ENCODE measurements at places on chromosomes 7 and 10.

GRCh38 chr10:70362328-70362727 is 20.1 kb downstream of the LRRC20 start:
- DNase-seq: no peak

DNA sequence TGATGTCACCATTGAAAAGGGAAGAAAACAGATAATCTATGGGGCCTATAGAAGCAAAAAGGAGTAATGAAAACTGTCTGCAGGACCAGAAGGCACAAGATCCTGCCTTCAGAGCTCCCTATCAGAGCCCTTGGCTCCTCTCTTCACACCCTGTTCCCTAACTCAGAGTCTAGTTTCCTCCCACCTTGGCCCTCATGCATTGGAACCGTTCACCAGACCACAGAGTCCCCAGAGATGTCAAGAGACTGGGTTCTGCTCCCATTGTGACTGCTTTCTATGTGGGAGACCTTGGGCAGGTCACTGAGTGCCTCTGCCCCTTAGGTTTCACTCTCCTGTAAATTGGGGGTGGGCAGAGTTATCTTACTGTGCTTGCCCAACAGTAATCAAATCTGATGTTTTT is 80.1 kb upstream of the RPA3 start:
- no peak for DNase-seq

DNA sequence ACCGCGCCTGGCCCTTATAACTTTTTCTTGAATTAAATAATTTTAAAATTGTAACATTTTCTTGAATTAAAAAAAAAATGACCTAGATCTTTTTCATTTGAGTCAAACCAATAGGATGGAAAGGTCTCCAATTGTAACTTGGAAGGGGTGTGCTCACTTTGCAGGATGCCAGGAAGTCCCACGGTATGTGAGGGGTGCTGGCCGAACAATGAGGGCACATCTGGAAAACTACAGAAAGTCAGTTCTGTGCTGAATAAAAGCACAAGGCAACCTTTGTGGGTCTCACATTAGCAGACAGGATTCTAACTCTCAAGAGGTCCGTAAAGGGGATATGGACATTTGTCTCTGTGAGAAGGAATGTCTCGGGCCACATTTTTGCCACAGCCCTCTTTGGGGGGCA is 52.8 kb upstream of the PDLIM1 start:
- no peak for DNase-seq

DNA sequence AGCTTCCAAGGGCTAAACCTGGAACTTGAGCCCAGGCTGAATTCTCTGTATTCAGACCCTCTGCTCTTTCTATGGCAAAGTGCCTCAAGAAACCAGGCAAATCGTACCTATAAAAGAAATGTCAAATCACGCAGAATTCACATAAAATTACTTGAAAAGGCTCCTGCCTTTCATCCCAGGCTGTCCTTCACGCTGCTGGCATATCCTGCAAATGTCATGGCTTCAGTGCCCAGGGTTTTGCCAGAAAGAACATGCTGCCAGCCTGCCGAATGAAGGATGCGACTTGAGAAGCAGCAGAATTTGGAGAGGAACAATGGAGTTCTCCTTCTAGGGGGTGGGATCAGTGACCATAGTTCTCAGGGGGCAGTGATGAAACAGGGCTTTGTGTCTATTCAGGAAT is 602.5 kb upstream of the GALNT17 start:
- no peak for DNase-seq

GRCh38 chr10:132163278-132163765 is 23.4 kb upstream of the DPYSL4 start:
- DNase-seq: no peak

GRCh38 chr10:124493214-124493882 is 31.7 kb downstream of the LHPP start:
- no peak for DNase-seq

DNA sequence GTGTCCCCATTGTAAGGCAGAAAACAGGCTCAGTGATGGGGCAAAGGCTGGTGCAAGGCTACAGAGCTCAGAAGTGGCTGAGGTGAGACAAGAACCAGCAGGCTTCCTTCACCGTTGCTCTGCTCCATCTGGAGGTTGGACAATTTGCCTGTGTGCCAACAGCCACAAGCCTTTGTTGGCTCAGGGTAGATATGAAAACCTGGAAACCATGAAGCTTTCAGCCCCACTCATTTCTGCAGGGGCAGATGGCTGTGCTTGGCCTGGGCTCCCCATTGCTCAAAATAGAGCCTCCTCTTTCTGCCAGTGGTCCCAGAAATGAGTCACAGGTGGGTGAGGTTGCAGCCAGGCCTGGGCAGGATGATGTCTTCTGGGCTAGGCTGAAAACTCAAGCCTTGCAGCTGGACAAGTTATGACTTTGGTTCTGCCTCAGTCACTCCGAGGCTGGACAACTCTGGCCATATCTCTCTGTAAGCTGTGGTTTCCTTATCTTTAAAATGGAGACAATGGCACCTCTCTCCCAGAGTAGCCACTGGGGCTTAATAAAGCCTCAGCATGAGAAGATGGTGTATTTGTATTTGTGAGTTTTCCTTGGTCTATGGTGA is 12.2 kb upstream of the ZNF273 start:
- no peak for DNase-seq

DNA sequence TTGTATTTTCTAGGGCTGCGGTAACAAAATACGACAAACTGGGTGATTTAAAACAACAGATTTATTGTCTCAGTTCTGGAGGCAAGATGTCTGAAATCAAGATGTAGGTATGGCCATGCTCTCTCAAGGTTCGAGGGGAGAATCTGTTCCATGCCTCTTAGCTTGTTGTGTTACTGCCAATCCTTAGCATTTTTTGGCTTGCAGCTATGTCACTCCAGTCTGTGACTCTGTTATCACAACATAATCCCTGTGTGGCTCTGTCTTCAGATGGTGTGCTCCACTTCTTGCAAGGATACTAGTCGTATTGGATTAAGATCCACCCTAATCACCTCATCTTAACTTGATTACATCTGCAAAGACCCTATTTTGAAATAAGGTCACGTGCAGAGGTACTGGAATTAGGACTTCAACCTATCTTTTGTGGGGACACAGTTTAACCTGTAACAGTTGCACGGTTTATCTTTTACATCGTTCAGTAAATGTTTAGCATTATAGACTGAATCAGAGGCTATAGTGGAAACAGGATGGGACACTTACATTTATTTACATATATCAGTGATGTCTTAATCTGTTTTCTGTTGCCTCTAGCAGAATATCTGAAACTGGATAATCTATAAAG is 3.1 kb downstream of the C1GALT1 start:
- peak; percentile 24 for DNase-seq

GRCh38 chr10:100158044-100158805 is 27.6 kb downstream of the ERLIN1 start:
- no peak for DNase-seq

DNA sequence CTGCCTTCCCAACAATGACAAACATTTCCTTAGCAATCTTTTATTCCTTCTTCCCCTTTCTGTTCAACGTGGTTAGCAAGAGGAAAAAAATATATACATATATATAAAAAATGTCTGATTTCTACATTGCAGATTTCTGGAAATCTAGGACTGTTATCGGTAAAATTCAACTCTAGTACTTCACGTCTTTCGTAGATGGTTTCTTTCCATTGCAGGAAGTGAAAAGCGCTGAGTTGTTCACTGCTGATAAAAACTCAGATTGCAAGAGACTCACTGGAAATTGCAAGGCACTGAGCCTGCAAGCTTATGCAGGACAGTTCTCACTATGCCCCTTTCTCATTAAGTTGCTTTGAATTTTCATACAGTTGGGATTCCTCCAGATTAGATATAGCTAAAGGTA is 23.9 kb downstream of the KIN start:
- DNase-seq: peak; percentile 2

DNA sequence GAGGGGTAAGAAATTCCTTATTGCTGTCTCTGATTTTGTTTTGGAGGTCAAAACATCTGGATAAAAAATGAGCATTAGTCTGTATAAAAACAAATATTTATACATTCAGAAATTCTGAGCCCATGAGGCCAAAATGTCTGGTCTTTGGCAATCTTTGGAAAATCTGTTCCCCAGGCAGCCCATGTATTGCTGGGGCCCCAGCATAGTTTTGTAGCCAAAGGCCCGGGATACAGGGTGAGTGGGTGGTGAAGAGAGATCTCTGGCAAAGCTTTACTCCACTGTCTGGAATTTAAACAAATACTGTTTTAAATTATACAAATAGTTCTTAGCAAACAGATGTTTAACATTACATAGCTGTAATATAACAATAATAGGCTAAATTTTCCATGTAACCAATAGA is 134.7 kb upstream of the GALNT17 start:
- no peak for DNase-seq

GRCh38 chr10:24556750-24557742 is 166.6 kb downstream of the ARHGAP21 start:
- DNase-seq: peak; percentile 25

GRCh38 chr10:129057856-129058663 is 409.0 kb upstream of the MGMT start:
- DNase-seq: no peak

DNA sequence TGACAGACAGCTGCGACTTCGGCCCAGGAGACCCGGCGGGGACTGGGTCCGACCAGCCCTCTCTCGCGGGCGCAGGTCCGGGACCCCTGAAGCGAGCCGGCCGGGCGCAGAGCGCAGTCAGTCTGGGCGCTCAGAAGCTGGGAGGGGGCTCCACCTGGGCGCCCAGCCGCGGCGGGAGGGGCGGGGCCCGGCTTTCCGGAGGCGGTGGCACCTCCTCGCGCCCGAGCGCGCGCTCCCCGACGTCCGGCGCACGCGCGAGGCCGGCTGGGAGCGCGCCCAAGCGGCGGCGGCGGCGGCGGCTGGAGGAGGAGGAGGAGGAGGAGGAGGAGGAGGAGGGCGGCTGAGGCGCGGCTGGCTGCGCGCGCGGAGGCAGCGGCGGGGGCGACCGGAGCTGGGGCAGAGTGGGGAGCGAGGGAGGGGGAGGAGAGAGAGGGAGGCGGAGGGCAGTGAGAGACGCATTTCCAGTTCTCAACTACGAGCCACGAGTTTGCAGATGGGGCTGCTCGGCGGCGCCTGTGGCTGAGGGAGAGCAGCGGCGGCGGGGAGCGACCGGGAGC is at the start of gene PALS2:
PALS2 (plus strand) TSS at position 456 of the 557 bp plus-strand sequence. CDS start 50,216 bp downstream, outside the sequence.
- peak; percentile 59 for DNase-seq

GRCh38 chr10:77807706-77808105 is 118.8 kb downstream of the DLG5 start:
- DNase-seq: no peak

DNA sequence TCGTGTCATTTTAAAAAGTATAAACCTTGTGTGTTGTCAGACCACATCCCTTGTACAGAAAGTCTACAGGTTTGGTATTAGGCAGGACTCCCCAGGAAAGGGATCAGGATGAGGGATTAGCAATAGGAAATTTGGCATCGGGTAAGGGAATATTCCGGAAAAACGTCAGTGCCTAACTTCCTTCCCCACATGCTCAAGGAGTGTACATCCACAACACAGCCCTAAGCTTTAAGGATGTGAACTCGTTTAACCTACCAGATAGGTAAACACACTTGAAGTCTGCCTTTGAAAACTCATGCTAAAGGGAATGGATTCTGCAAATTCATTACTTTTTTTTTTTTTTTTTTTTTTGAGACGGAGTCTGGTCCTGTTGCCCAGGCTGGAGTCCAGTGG is 194.9 kb downstream of the SKIDA1 start:
- DNase-seq: peak; percentile 2

- DNase-seq: peak; percentile 14
Measured at GRCh38 chr10:107653832-107654287, 489.4 kb upstream of the SORCS1 start.

DNA sequence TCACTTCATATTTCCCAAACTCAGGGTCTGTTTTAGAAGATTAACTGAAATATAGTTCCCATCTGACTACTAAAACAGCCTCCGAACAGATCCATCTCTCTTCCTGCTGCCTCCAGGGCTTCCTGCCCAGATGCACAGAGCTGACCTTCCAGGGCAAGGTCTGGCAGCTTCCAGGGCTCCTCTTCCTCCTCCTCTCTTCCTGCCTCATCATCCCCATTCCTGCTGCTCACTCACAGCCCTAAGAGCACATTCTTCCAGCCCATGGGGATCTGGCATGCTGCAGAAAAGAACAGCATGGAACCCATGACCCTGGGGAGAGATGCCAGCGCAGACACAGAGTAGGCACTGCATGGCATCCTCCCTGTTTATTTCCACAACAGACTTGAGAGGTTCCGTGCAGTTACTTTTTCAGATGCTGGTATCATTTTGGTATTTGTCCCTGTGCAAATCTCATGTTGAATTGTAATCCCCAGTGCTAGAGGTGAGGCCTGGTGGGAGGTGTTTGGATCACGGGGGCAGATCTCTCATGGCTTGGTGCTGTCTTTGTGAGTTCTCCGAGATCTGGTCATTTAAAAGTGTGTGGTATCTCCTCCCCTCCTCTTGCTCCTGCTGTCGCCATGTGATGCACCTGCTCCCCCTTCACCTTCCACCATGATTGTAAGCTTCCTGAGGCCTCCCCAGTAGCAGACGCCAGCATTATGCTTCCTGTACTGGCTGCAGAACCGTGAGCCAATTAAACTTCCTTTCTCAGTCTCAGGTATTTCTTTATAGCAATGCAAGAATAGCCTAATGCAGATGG is 4.4 kb downstream of the PKD1L1 start:
- DNase-seq: no peak
